ENCODE measurements at places on chromosomes 2 and 18.
A peak's percentile ranks its signal among the peaks of the same experiment; 100 is the strongest.

GRCh38 chr2:67613227-67613626, 216.1 kb downstream of the ETAA1 start:
- no peak for DNase-seq

GRCh38 chr2:145020694-145021093, 500.8 kb upstream of the ZEB2 start:
- no peak for DNase-seq

- peak; percentile 31 for DNase-seq
These were observed 142.5 kb downstream of the MTCL1 start for GRCh38 chr18:8847900-8848299.

- DNase-seq = no peak
These were observed 173.6 kb downstream of the GALR1 start for GRCh38 chr18:77422974-77423867.

DNA sequence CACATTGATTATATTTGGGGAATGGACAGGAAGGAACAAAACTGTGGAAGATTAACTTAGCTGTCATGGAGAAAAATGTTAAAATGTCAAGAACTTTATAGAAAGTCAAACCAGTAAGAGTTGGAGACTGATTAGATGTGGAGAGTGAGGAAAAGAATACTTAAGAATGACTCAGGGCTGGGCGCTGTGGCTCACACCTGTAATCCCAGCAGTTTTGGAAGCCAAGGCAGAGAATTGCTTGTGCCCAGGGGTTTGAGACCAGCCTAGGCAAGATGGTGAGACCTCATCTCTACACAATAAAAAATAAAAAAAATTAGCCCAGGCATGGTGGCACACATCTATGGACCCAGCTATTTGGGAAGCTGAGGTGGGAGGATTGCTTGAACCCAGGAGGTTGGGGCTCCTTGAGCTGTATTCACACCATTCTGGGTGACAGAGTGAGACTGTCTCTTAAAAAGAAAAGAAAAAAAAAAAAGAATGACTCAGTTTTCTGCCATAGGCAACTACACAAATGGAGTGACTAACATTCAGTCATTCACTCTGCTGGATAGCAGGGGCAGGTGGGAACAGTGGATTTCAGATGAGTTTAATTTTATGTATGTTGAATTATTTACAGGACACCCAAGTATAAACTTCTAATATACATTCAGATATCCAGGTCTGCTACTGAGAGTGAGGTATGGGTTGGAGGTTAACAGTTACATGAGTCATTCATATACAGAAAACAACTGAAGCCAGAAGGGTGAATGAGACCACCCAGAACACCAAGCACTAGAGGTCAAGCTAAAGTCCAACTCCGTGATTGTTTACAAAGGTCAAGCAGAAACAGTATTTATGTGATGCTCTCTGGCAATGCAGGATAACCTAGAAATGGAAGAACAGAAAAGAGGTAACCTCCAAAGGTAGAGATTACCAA, 33.9 kb downstream of the ORC2 start:
- no peak for DNase-seq

- no peak for DNase-seq
These were observed 35.6 kb downstream of the EMX1 start for GRCh38 chr2:72952961-72953360.

DNA sequence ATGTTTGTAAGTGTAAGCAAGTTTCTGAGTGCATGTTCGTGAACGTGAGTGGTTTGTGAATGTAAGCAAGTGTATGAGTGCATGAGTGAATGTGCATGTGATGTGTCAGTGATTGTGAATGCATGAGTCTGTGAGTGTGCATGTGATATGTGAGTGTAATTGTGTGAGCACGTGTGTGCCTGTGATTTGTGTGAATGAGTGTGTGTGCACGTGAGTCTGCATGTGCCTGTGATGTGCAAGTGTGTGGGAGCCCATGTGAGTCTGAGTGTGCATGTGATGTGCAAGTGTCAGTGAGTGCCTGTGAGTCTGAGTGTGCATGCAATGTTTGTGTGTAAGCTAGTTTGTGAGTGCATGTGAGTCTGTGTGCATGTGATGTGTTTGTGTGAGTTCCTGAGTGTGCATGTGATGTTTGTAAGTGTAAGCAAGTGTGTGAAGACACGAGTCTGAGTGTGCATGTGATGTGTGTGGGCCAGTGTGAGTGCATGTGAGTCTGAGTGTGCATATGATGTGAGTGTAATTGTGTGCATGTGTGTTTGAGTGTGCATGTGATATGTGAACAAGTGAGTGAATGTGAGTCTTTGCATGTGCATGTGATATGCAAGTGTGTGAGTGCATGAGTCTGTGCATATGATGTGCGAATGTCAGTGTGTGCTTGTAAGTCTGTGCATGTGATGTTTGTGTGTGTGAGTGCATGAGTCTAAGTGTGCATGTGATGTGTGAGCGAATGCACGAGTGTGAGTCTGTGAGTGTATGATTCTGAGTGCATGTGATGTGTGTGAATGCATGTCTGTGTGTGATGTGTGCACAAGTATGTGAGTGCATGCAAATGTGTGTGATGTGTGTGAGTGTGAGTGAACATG, 45.1 kb downstream of the COPS8 start:
- DNase-seq = no peak

DNA sequence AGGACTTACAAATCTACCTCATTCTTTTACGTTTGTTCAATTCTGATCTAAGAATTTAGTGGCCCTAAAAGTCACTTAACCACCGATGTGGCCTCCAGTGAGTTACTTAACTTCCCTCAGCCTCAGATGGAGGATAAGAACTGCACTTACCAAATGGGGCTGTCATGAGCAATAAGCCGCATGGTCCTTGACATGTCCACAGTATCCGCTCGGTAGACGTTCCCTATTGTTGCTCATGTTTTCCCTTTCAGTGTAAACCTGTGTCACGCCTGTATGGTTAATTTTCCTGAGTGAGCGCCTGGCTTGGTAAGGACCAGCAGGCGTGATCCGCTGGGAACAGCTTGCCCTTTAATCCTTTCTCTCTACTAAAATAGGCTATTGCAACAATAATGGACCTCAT, 20.3 kb downstream of the SEC11C start:
- no peak for DNase-seq

GRCh38 chr18:79775441-79776221, 22.1 kb upstream of the KCNG2 start:
- no peak for DNase-seq

- no peak for DNase-seq
These were observed 196.3 kb downstream of the PDE1A start for GRCh38 chr2:182230561-182230960.

GRCh38 chr2:150327564-150328489, 159.6 kb downstream of the RND3 start:
- no peak for DNase-seq

- DNase-seq = no peak
These were observed 257.7 kb upstream of the CHAC2 start for GRCh38 chr2:53509831-53510388.

DNA sequence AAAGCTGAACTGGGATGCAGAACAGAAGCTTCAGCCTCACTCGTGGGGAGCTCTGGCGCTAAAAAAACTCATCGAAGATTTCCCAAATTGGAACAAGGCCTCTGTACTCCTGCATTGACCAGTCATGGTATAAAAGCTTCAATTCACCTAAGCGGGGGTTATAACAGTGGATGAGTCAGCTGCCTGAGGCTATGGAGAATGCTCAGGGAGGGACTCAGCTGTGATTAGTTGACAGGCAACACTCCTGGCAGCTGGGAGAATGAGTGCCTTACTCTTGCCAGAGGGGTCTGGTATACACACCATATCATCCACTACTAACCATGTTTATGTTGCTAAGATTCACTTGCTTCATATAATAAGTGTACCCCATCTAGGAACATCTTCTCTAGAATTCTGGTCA, 350.6 kb upstream of the VRK2 start:
- no peak for DNase-seq

DNA sequence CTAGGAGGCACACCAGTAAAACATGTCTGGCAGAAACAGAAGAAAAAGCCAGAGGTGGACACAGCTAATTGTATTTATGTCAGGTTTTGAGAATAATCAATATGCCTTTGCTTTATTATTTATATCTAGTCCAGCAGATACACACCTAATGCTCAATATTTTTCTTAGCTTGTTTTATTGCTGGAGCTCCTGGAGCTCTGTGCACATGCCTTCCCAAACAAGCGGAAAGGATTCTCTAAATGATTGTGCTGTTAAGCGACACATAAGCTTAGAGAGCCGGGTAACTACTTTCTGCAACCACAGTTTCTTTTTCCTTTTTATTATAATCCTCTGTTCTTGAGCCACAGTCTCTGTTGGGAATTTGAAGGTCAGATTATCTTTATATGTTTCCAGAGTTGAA, 177.3 kb upstream of the ST6GAL2 start:
- DNase-seq = no peak

DNA sequence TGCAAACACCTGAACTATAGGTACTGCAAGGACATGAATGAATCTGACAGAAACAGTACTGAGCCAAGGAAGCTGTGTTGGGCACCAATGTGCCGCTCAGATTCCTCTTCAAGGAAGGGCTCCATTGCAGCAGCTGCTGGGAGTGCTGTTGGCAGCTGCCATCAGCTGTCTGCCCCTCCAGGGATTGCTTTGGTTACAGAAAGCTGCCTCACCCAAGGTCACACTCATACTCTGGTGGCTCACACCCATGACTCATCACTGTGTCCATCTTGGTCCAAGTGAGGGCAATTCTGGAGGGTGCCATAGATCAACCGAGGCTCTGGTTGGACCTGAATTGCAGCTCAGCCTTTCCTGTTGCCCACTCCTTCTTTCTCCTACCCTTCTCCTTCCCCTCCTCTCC, 24.4 kb upstream of the TRPM8 start:
- DNase-seq = no peak

GRCh38 chr2:132974467-132975095, 304.6 kb upstream of the LYPD1 start:
- no peak for DNase-seq

DNA sequence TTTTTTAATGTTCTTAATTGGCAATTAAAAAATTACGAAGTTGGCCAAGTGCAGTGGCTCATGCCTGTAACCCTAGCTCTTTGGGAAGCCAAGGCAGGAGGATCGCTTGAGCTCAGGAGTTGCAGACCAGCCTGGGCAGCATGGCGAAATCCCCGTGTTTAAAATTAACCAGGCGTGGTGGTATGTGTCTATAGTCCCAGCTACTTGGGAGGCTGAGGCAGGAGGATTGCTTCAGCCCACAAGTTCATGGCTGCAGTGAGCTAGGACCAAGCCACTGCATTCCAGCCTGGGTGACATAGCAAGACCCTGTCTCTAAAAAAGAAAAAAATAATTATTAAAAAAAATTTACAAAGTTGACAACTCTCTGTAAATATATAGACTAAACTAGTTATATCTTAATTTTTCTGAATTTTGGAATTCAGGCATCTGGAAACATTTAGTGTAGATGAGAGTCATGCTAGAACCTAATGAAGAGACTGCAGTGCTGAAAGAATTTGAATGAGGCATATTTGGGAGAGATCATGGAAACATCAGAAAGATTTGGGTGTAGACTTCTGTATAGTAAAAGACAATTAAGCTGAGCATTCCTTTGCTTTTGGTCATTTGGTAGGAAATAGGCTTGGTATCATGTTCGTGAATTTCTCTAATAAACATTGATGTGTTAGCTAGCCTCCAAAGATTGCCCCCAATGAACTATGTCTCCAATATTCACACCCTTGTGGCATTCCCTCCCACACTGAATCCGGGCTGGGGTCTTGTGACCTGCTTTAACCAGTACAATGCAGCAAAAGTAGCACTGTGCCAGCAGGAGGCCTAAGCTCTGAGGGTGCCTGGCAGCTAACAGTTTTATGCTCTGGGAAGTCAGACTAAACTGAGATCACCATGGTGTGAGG, 4.2 kb upstream of the ROCK1 start:
- peak; percentile 68 for DNase-seq

GRCh38 chr2:144521686-144522085, 1.8 kb upstream of the ZEB2 start:
- DNase-seq = no peak

GRCh38 chr18:5122272-5122671, 74.8 kb downstream of the AKAIN1 start:
- no peak for DNase-seq

GRCh38 chr18:49591775-49592174, 29.9 kb downstream of the LIPG start:
- DNase-seq = no peak

DNA sequence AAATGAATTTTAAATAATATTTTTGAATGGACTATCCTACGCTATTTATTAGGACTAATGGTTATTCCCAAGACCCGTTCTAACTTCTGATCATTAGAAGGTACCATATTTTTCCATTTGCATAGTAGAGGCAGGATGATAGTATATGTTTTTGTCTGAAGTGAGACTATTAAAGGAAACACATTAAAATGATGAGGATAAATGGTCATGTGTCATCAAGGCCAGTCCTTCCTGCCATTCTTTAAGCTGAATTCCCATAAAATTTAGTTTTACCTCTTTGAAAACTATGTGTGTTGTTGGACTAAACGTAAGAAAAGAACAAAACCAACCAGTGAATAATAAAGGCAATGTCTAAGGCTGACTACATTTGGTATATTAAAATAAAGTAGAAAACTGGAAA, 121.8 kb downstream of the SLC8A1 start:
- DNase-seq = no peak

GRCh38 chr18:13564579-13564978, 161.8 kb downstream of the FAM210A start:
- DNase-seq = no peak

DNA sequence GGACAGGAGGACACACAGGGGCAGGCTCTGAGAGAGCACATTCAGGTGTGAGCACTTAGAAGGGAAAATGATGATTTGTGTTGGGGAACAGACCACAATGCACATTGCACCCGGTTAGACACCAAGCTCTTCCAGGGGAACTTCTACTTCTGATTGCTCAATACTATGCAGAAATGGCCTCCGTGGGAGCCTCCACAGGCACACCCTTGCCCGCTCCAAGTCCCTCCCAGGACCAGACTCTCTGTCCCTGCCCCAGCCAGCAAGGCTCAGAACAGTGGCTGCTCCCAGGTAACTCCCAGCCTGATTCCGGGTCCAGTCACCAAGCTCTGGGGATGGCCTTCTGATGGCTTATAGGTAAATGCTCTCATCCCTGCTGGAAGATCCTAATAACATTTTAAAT, 56.2 kb downstream of the BCL2L11 start:
- DNase-seq = no peak

- no peak for DNase-seq
These were observed 84.7 kb downstream of the RBMS1 start for GRCh38 chr2:160408959-160409291.

- peak; percentile 66 for DNase-seq
These were observed 65.8 kb downstream of the RTP5 start for GRCh38 chr2:241935314-241935713.

- no peak for DNase-seq
These were observed 48.9 kb downstream of the POLR1A start for GRCh38 chr2:86056590-86057331.

DNA sequence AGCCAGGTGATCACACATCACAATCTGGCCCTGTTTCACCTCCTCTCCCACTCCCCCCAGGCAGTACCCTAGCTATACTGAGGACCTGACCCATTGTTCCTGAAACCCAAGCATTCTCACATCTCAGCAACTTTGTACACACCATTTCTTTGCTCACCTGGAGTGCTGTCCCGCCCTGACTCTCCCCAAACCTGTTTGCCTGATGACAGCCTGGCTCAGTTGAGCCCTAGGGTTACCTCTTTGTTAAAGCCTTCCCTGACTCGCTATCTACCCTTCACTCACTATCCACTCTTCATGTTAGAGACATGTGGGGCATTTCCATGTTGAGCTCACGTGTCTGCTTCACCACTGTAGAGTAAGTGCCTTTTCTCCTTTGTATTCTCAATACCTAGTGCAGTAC, 49.1 kb downstream of the GREB1L start:
- no peak for DNase-seq

GRCh38 chr2:68000170-68000825, 62.5 kb downstream of the C1D start:
- no peak for DNase-seq
